ENCODE measurements at places on chromosomes 11 and 22. TPM values are rescaled to one million over a fixed set of nuclear protein-coding genes. Genes with fewer than 3 reads are reported as not detected.

DNA sequence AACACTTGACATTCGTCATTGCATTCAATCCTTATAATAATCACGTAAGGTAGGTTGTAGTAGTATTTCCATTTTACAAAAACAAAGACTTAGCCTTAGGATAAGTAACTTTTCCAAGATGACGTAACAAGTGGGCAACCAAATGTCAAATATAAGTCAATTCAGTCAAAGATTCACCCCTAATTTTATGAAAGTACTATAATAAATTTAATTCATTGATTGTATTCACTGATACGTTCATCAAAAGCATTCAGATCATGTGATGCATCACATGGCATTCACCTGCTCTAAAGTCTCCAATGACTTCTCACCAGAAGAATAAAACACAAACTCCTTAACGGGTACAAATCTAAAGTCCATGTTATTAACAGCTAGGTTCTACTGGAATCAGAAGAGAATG is 2.1 kb downstream of the KIF18A start:
- peaks cover 6% of the 10 kb centered on the region for H3K4me1 ChIP-seq
- H3K36me3 ChIP-seq = no peaks in the 10 kb centered on the region
- no peak for DNase-seq
- H3K27ac ChIP-seq = no peak overlapping the region
- peak overlapping the region; percentile 20 for H3K4me3 ChIP-seq

DNA sequence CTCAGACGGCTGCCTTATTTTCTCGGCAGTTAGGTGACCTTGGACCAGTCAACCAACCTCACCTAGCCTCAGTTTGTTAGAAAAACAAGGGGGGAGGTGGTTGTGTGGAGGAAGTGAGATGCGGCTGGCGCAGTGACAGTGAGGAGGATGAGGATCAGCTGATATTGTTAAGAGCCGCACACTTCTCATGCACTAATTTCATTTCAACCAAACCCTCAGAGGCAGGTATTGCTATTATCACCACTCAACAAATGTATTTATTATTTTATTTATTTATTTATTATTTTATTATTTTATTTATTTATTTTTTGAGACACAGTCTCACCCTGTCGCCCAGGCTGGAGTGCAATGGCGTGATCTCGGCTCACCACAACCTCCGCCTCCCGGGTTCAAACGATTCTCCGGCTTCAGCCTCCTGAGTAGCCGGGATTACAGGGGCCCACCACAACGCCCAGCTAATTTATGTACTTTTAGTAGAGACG is 2.1 kb downstream of the LGALS1 start:
- H3K4me3 ChIP-seq = peak overlapping the region; percentile 91
- no peaks in the 10 kb centered on the region for H3K27me3 ChIP-seq
- H3K27ac ChIP-seq = peak overlapping the region; percentile 24

DEUP1 gene
- total RNA-seq = not detected

- H3K27ac ChIP-seq = no peak overlapping the region
- no peak overlapping the region for H3K4me3 ChIP-seq
- DNase-seq = no peak
- peaks cover 27% of the 10 kb centered on the region for H3K36me3 ChIP-seq
Measured at GRCh38 chr11:59574467-59574866, 41.1 kb downstream of the OSBP start.

GRCh38 chr11:2797121-2797711 is 88.4 kb downstream of the CDKN1C start:
- H3K4me3 ChIP-seq = no peak overlapping the region
- H3K27ac ChIP-seq = no peak overlapping the region
- no peaks in the 10 kb centered on the region for H3K36me3 ChIP-seq
- no peaks in the 10 kb centered on the region for H3K4me1 ChIP-seq
- DNase-seq = no peak

GRCh38 chr22:48268771-48269552 is 1506.5 kb downstream of the TBC1D22A start:
- no peaks in the 10 kb centered on the region for H3K27me3 ChIP-seq
- no peak overlapping the region for H3K27ac ChIP-seq
- DNase-seq = no peak
- H3K4me3 ChIP-seq = no peak overlapping the region
- no peaks in the 10 kb centered on the region for H3K36me3 ChIP-seq

FGF3 gene
- total RNA-seq = not detected

DNA sequence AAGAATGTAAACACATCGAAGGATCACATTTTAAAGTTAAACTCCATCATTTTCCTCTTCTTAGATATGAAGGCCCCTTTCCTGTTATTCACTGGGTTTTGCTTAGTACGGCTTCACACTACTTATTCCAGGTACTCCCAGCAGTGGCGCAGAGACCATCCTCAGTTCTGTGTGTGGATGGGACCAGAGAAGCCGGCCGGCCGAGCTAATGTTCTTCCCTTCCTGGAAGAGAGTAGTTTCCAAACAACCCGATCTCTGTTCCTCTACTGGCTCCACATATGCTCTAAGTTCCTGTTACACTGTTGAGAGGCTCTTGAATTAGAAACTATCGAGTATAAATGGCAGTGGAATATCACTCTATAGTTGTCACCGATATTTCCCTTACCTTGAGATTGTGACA is 684 bp upstream of the NFRKB start:
- H3K4me1 ChIP-seq = peaks cover 6% of the 10 kb centered on the region
- peaks cover 8% of the 10 kb centered on the region for H3K36me3 ChIP-seq
- no peak for DNase-seq
- H3K27ac ChIP-seq = no peak overlapping the region

DNA sequence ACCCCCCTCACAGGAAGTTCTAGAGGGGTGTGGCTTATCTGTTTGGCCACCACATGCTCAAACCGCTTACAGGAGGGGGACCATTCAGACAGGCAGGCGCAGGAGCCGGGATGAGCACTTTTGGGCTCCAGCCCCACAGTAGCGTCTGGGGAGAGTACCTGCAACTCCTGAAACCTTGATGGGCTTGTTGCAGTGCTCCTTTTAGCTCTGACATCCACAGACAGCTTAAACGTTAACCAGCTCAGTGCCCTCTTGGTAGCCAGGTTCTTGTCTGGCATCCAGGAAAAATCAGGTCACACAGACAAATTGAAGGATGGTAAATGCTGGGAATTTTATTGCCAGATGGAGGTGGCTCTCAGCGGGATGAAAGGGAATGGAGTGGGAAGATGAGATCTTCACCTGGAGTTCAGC is 326.3 kb downstream of the ETS1 start:
- H3K4me1 ChIP-seq = no peaks in the 10 kb centered on the region
- DNase-seq = no peak
- no peak overlapping the region for H3K4me3 ChIP-seq
- peaks cover 3% of the 10 kb centered on the region for H3K27me3 ChIP-seq
- no peak overlapping the region for H3K27ac ChIP-seq

DNA sequence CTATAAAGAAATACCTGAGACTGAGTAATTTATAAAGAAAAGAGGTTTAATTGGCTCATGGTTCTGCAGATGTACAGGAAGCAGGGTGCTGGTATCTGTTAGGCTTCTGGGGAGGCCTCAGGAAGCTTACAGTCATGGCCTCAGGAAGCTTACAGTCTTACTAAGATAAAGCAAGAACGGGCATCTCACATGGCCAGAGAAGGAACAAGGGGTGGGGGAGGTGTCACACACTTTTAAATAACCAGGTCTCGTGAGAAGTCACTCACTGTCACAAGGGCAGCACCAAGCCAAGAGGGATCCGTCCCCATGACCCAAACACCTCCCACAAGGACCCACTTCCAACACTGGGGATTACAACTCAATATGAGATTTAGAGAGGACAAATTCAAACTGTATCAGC is 192.8 kb upstream of the B3GAT1 start:
- no peak overlapping the region for H3K27ac ChIP-seq
- no peaks in the 10 kb centered on the region for H3K36me3 ChIP-seq
- DNase-seq = no peak

DNA sequence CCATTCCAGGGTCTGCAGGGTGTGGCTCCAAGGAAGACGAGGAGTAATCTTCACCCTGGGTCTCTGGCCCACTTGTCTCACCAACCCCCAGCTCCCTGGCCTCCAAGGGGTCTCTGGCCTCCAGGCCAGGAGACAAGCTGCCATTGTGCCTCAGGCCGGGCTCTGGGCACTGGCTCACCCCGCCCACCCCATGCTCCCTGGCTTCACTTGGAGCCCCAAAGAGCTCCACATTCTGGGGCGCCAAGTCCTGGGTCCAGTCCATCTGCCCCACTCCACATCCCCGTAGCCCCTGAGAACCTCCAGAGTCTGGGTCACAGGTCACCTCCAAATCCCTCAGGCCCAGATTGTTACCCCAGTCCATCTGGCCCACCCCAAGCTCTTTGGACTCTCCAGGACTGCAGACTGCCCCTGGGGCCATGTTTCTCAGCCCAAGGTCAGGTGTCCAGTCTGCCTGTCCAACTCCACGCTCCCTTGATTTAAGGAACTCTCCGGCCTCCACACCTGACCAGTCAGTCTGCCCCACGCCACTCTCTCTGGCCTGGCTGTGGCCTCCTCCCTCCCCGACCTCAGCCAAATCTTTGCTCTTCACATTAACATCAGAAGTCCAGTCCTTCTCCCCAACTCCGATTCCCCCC is 16.2 kb downstream of the TNKS1BP1 start:
- DNase-seq = no peak
- H3K4me1 ChIP-seq = peaks cover 5% of the 10 kb centered on the region
- H3K27me3 ChIP-seq = no peaks in the 10 kb centered on the region
- no peak overlapping the region for H3K27ac ChIP-seq
- no peaks in the 10 kb centered on the region for H3K36me3 ChIP-seq

- no peak overlapping the region for H3K27ac ChIP-seq
- H3K27me3 ChIP-seq = no peaks in the 10 kb centered on the region
- no peak overlapping the region for H3K4me3 ChIP-seq
- no peaks in the 10 kb centered on the region for H3K4me1 ChIP-seq
- no peak for DNase-seq
Measured at GRCh38 chr11:70623906-70624597, 225.7 kb downstream of the CTTN start.

Data from GM12878 (cell line).